ENCODE measurements at places on chromosomes 2 and 18.

DNA sequence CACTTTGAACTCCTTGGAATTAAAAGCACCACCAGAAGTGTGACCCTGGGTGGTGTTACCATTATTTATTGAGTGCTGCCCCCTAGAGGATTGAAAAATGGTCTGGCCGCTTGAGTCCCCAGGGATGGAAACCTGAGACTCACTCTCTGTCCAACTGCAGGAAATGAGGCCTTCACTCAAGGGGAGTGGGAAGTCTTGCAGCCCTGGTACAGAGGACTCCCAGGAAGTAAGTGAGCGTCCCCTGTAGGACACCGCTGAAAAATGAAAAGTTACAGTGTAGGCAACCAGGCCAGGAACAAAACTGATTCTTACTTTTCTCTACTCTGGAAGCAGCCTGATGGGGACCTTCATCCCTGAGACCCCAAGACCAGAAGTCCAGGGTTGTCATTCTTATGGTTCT is 2.2 kb upstream of the NRP2 start:
- DNase-seq: peak; percentile 32

- no peak for DNase-seq
Measured at GRCh38 chr2:73232403-73233153, 461 bp downstream of the PRADC1 start.

DNA sequence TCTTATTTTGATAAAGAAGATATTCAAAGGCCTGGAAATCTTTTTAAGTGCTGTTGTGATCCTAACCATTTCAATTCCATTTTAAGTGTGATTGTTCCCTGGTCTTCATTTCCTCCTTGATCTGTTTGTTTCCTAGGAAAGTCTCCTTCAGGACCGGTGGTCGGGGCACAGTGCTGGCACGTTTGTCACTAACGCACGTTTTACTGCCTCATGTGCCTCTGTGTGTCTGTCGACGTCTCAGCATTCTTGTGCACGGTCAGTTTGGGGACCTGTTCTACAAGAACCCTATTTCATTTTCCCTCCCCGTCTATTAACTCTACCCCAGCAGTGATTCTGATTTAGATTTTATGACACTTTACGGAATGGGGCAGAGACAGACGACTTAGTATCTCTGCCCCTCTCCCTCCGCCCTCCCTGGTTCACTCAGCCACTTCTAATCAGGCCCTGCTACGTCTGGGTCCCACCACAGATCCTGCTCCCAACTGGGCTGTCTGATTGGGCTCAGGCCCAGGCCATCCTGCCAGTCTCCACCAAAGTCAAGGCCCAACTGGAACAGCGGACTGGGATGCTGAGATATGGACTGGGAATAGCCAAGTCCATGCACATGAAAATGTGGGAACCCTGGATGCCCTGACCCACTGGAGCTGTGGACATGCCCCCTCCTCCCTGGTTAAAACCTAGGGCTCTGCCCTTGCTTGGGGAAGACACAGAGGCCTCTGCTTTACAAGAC is 95.6 kb downstream of the TWIST2 start:
- no peak for DNase-seq

DNA sequence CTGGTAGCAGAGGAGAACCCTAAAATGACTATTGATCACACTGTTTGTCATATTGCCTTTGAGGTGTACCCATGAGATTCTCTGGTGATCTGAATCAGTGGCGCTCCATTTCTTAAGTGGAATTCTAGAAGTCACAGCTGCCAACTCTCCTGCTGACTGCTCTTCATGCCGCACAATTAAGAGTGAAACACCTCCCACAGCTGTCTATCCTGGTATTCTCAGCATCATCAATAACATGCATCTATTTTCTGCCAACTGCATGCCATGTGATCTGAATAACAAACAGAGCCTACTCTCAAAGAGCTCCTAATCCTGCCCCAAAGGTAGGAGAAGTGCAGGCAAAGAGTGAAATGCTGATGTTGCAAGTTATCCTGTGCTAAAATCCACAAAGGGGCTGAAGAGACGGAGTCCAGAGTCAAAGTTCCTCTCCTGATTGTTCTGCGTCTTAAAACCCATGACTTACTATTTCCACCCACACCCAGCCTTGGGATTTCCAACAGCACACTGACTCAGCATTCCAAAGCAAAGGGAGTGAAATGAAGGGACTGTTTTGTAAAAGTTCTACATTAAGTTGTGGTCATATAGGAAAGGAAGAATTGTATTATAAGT is 13.7 kb upstream of the DAPL1 start:
- no peak for DNase-seq

DNA sequence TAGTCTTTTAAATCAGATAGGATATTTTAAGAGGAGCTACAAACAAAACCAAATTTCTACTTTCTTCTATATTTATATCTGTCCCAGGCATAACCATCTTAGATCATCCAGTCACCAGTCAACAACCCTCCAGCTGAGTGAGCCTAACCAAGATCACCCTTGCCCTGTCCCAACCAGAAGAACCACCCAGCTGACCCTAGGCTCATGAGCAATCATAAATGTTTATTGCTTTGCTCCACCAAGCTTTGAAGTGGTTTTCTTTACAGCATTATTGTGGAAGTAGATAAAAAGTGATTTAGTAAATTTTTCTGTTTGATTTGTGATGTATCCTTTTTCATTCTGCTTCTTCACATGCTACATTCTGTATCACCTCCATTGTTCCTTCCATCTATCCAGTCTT is 167.2 kb upstream of the PIEZO2 start:
- no peak for DNase-seq

DNA sequence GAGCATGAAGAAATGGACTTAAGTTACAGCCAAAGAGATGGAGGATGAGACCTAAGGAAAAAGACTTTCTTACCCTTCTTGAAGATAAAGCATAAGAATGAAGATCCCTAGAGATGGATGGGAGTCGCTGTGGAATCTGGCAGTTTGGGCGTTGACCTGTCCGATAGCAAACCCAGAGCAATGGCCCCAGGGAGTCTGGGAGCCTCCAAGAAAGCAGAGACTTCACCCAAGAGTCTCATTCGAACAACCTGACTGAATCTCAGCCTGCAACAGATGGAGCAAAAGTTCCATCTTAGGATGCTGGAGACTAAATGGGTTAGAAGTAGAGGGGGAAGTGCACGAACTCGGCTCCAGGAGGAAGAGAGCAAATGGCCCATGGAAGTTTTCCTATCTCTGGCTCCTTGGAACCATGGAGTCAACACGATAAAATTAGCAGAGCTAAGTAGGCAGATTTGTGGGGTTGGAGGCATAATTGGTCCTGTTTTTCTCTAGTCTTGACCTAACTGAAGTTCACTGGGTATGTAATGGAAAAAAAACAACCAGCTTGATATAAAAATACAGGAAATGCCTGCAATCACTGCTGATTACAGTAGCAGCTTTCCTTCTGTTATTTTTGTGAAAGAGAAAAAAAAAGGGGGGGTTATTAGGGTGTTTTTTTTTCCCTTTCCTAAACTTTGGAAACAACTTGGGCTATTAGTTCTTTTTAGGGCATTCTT is 178.4 kb upstream of the EPAS1 start:
- no peak for DNase-seq

DNA sequence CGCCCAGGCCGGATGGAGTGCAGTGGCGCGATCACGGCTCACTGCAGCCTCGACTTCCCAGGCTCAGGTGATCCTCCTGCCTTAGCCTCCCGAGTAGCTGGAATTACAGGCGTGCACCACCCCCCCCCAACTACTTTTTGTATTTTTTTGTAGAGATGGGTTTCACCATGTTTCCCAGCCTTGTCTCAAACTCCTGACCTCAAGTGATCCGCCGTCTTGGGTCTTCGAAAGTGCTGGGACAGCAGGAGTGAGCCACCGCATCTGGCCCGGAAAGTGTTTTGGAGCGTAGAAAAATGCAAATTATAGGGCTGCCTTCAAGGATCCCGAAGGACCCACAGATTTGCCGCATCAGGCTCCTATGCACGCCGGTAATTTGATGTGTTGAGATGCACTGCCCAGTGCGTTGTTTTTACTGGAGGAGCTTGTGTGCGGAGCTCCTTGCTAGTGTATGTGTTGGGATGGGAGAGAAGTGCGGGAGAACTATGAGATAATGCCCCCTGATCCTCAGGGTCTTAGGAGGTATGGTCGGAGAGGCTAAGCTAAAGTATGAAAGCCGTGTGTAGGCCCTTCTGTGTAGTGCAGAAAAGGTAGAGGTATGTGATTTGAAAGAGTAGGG is 1.2 kb upstream of the CLASP1 start:
- no peak for DNase-seq

DNA sequence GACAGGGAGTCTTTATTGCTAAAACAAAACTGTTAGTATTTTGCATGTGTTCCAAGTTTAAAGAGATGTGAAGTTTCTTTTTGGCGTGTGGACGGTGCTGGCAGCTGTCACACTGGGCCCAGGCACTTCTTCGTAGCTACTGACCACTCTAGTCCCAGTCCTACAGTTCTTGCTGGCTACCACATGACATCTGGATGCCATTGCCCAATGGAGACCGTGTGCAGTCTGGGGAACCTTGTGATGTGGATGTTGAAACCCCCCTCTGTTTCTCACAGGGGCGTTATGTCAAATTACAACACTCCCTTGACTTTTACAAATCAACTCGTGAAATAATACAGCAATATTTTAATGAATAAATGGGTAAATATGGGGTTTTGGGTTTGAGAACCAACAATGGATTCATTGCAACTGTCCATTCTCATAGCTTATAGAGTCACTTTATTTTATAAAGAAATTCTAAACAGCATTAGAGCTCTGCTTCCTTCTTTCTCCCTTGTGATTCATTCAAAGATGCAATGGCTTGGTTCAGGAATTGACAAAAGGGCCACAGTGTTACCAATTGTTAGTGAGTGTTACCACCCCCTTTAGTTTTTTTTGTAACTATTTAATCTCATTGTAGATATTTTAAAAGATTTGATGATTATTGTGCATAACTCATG is 1.2 kb downstream of the GPD2 start:
- no peak for DNase-seq

- peak; percentile 31 for DNase-seq
Measured at GRCh38 chr2:144162652-144163051, 357.3 kb downstream of the ZEB2 start.

DNA sequence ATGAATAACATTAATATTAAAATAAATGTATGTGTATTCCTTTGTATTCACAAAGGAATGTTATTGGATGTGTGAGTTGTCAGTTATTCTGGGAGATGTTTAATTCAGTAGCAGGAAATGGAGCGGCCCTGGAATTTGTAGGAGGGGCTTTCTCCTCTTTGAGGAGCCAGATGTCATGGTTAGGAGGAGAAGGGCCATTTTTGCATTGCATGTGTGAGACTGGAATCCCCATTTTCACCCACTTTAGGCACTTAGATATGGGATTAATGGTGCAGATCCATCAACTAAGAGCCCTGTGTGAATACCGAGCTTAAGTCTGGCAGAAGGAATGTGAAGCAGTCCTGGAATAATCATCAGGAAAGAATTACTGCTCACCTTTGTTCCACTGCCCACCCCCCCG is 439.2 kb downstream of the PARD3B start:
- DNase-seq: no peak

DNA sequence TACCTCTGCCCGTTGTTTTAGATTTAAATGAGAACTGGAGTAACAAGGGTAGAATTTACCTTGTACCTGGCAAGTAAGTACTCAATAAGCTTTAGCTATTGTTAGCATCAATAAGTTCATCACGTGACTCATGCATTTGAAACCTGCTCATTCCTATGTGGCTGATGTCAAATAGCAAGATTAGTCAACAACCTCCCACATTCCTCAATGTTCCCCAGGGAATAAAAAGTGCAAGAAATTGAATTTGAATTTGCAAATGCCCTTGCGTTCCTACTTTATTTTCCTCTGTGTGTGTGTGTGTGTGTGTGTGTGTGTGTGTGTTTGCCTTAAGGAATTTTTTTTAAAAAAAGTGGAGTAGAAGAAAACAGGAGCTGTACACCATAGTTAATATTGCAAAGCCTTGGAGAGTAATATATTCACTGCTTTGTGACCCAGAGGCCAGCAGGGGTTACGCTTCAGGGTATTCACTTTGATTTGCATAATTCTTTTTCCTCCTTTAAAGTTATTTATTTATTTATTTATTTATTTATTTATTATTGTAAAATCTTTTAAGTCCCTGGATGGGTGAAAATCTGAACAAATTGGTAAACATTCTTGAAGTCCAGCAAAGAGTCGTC is 43.9 kb upstream of the DNAH7 start:
- no peak for DNase-seq

GRCh38 chr2:64820901-64821300 is 167.2 kb upstream of the SERTAD2 start:
- DNase-seq: no peak

- DNase-seq: peak; percentile 52
Measured at GRCh38 chr2:101341421-101341820, 32.9 kb upstream of the RNF149 start.

DNA sequence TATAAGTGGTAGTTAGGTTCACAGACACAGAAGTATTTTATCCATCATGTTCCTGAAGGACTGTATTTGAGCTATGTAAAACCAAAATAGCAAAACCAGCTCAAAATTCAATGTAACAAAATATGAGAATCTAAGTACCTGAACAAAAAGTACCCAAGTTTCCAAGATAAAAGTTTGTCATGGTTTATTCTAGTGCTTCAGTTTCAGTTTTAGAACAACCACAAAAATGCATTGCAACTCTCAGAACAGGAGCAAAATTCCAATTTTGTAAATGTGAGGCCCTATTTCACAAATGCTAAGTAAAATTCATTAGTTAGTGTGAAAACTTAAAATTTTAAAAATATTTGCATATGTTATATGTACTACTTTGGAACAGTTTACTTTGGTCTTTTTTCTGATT is 5.0 kb upstream of the ALPK2 start:
- DNase-seq: no peak

GRCh38 chr2:72236445-72237067 is 88.9 kb upstream of the CYP26B1 start:
- no peak for DNase-seq

DNA sequence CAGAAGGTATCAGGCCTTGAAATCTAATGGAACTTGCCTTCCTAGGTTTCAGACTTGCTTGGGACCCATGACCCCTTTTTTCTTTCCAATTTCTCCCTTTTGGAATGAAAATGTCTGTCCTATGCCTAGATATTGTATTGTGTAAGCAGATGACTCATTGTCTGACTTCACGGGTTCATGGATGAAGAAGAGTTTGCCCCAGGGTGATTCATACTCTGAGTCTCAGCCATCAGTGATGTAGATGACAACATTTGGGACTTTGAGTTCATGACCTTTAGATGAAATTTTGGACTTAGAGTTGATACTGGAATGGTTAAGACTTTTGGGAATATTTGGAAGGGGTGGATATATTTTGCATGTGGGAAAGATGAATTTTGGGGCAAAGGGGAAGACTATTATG is 11.2 kb upstream of the SCYGR5 start:
- no peak for DNase-seq

GRCh38 chr2:25481381-25482300 is 139.9 kb upstream of the DNMT3A start:
- DNase-seq: no peak
